ENCODE measurements at places on chromosomes 7 and 10.

- no peak overlapping the region for H3K4me3 ChIP-seq
- no peaks in the 10 kb centered on the region for H3K4me1 ChIP-seq
- no peaks in the 10 kb centered on the region for H3K27me3 ChIP-seq
- H3K36me3 ChIP-seq: no peaks in the 10 kb centered on the region
- no peak overlapping the region for H3K27ac ChIP-seq
Observed at GRCh38 chr7:114620208-114620607, 205.6 kb downstream of the FOXP2 start.

DNA sequence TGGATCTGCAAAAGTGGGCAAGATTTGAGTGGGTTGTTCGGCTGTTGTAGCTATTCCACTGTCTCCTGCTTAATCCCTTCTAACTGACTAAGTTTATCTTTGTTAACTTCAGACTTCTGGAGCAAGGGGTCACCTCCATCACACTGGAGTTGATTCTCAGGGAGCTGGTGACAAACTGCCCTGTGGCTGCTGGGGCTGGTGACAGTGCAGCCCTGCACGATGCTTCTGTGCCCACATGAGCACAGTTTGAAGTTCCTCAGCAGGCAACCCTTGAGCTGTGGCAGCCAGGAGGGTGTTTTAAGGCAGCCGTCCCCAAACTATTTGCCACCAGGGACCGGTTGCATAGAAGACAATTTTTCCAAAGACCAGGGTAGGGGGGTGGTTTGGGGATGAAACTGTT, 40.5 kb downstream of the ADRB1 start:
- no peak overlapping the region for H3K4me3 ChIP-seq
- no peaks in the 10 kb centered on the region for H3K4me1 ChIP-seq
- no peak for DNase-seq
- no peaks in the 10 kb centered on the region for H3K36me3 ChIP-seq
- no peaks in the 10 kb centered on the region for H3K27me3 ChIP-seq
- H3K27ac ChIP-seq: no peak overlapping the region

DNA sequence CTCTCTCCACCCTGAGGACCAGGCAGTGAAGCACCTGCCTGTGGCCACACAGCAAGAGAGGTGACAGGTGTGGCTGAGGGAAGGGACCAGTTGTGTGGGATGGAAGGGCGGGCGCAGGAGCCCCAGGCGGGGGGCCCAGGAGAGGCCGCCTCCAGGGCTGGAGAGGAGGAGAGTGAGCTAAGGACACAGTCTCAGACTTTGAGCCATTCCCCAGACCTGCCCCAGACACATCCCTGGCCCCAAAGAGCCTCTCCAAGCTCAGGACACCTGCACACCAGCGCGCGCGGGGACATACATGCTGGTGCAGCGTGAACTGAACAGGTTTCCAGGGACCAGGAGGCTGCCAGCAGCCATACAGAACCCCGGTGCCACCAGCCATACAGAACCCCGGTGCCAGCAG, 237.3 kb downstream of the MAD1L1 start:
- DNase-seq: no peak
- H3K4me3 ChIP-seq: no peak overlapping the region
- H3K27me3 ChIP-seq: no peaks in the 10 kb centered on the region

DNA sequence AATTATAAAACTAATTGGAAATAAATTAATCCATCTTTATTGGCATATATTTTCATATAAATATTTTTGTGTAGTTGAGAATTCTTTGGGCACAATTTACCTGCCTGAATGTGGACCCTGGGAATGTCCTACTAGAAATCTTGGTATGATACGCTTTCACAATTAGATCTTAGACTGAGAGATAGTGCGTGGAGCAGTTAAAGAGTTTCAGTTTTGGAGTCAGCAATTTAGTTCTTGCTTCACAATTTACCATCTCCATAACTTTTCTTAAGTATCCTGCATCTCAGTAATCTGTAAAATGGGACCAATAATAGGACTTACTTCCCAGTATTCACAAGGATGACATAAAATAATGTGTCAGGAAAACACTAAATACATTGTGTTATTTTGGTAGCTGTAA, 2.0 kb downstream of the MTPN start:
- H3K27ac ChIP-seq: no peak overlapping the region
- H3K27me3 ChIP-seq: no peaks in the 10 kb centered on the region
- DNase-seq: no peak
- peaks cover 48% of the 10 kb centered on the region for H3K4me1 ChIP-seq

DNA sequence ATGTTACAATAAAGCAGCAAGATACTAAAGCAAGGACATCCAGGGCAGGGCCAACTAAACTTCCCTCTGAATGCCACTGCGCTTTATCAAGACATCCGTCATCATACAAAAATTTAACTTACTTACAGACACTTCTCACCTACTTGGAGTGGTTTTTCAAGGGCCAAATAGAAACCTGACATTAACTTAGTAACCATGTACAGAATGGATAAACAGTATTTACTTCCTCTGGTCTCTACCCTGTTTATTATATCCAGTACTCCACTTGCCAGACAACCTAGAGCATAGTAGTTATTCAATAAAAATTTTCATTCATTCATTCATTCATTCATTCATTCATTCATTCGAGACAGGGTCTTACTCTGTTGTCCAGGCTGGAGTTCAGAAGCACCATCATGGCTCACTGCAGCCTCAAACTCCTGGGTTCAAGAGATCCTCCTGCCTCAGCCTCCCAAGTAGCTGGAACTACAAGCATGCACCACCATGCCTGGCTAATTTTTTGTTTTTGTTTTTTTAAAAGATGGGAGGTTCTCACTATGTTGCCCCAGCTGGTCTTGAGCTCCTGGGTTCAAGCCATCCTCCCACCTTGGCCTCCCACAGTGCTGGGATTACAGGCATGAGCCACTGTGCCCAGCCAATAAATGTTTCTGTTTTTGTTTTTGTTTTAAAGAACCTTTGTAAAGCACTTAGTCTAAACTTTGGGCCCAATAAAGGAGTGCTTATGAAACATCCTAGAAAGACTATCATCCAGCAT, 19.0 kb downstream of the SMURF1 start:
- H3K27ac ChIP-seq: no peak overlapping the region
- H3K27me3 ChIP-seq: no peaks in the 10 kb centered on the region
- H3K36me3 ChIP-seq: peaks cover 5% of the 10 kb centered on the region
- H3K4me1 ChIP-seq: peaks cover 2% of the 10 kb centered on the region
- no peak for DNase-seq
- no peak overlapping the region for H3K4me3 ChIP-seq

- no peak overlapping the region for H3K4me3 ChIP-seq
- H3K4me1 ChIP-seq: no peaks in the 10 kb centered on the region
- H3K27me3 ChIP-seq: no peaks in the 10 kb centered on the region
- no peak for DNase-seq
Observed at GRCh38 chr7:50867034-50867356, 84.3 kb upstream of the GRB10 start.

DNA sequence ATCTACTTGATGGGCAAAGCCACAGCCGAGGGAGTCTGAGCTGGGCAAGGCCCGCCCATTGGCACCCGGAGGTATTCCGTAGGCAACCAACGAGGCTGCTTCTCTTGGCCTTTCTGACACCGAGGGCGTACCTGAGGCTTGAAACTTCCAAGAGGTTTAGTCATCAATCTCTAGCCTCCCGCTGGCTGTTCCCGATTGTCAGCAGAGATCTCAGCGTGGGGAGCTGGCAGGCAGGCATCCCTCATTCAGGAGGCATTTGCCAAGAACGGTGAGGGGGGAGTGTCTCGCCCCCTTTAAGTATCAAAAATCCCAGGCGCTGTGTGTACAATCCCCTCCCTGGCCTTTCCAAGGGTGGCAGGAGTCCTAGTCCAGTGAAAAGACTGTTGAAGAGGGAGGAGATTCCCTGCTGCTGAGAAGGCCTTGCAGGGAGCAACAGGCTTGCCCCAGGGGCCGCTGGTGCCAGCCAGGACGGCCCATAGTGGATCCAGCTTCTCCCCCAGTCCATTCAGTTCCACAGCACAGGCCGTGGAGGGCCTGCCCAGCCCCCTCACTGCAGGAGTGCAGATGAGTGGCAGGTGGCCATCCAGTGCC, 39.7 kb downstream of the OAT start:
- no peaks in the 10 kb centered on the region for H3K36me3 ChIP-seq
- H3K27me3 ChIP-seq: peaks cover 32% of the 10 kb centered on the region
- H3K4me3 ChIP-seq: no peak overlapping the region
- DNase-seq: no peak
- no peak overlapping the region for H3K27ac ChIP-seq

DNA sequence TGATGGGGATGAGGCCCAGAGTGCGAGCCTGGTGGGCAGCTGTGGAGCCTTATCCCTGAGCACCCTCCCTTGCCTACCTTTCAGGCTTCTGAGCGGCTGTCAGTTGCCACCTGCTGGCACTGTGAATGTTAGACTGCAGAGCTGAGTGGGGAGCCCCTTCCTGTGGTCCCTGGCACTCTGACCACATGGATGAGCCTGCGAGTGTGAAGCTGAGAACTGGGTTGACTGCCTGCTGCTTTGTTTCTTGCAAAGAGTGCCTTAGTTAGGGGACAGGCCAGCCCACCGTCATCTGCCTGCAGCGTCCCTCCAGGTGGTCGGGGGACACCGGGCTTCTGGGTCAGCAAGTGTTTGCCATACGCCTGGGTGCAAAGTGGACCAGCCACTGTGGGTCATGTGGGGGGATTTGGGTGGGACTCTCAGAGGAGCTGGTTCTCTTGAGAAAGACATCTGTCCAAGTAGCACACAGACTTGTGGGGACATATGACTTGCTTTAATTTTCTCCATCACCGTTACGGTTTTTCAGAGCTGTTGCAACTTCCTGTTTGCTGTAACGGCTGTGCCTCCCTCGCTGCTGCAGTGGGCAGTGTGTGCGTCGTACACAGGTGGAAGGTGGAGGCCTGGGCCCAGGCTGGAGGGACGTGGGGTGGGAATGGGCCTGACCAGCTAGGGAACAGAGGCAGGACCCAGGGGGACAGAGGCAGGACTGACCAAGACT, 13.7 kb downstream of the INPP5A start:
- no peaks in the 10 kb centered on the region for H3K36me3 ChIP-seq
- H3K4me1 ChIP-seq: peaks cover 67% of the 10 kb centered on the region
- no peak overlapping the region for H3K27ac ChIP-seq
- no peaks in the 10 kb centered on the region for H3K27me3 ChIP-seq
- DNase-seq: no peak

DNA sequence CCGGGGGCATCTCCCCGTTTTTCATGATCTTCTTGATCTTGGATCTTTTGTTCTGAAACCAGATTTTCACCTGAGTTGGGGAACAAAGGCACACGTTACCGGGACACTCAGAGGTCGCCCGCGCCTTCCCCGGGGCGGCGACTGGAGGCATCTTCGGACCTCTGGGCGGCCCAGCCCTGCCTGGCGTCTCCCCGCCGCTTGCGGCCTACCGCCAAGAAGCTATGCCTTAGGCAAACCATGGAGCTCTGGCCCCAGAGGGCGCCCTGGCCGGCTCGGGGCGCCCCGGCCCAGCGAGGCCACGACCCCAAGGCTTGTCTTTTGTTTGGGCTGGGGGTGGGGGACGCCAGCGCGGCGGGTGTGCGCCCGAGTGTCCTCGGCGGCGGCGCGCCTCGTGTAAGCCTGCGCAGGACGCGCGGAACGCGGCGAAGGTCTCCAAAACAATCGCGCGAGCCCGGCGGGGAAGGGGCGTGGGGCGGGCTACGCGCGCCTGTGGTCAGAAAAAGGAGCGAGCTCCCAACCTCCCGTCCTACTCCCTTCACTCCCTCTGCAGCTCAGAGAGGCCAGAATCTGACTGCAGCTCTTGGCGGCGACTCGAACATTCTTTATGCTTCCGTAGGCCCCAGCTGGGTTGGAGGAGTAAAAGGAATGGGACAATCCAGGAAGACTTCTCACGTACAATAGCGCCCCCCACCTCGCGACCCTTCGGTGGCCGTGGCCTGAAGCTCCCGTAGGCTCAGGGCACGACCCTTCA, 3.5 kb downstream of the DLX5 start:
- H3K4me1 ChIP-seq: peaks cover 42% of the 10 kb centered on the region
- no peaks in the 10 kb centered on the region for H3K36me3 ChIP-seq
- DNase-seq: no peak
- H3K27me3 ChIP-seq: peaks cover 98% of the 10 kb centered on the region
- H3K4me3 ChIP-seq: no peak overlapping the region

- DNase-seq: no peak
- H3K27ac ChIP-seq: no peak overlapping the region
- H3K36me3 ChIP-seq: peaks cover 6% of the 10 kb centered on the region
Observed at GRCh38 chr7:128029405-128029995, 1.7 kb downstream of the LRRC4 start.

Data from CD4-positive, alpha-beta T cell (primary cell).